ENCODE measurements at places on chromosomes 1 and 21. TPM values are rescaled to one million over a fixed set of nuclear protein-coding genes. Genes with fewer than 3 reads are reported as not detected.

The MEX3A gene
- not detected for total RNA-seq

The BTG3 gene
- total RNA-seq: 96.2 TPM

The B3GALT2 gene
- total RNA-seq: 6.0 TPM

The CACNA1E gene
- total RNA-seq: not detected

DNA sequence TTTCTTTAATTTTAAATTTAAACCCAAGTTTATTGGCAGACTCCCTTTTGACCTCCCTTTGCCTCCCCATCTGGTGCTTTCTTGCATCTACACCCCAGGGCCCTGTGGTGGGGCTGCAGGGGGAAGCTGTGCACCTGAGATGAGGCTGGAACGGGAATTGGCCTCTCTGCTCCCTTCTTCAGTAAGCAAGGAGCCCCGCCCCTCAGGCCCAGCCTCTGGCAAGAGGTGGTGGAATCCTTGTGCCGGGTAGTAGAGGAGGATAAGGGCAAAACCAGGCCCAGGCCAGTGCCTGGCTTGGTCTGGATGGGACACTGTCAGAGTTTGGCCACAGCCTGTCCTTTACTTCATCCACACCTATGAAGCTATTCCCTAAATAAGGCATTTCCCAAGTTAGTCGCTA lies 25.1 kb downstream of the ATP8B2 start:
- peaks cover 3% of the 10 kb centered on the region for H3K36me3 ChIP-seq
- no peaks in the 10 kb centered on the region for H3K27me3 ChIP-seq
- DNase-seq: no peak
- H3K4me1 ChIP-seq: peaks cover 45% of the 10 kb centered on the region

DNA sequence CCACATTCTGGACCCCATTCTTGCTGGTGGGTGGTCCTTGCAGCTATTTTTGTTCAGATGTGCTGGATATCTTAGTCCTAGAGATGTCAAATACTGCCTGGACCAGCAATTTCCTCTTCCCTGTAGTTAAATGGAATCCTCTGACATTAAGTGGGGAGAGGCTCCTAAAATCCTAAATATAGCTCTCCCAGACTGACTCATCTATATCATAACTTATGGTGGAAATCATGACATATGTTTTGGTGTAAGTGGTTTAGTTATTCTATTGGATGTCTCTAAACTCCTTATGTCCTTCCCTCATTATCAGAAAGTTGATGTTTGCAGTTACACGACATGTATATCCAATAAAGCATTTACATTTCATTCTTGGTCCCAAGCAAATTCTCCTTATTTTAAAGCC lies 73.1 kb downstream of the KCNJ6 start:
- H3K27ac ChIP-seq: no peak overlapping the region
- no peaks in the 10 kb centered on the region for H3K36me3 ChIP-seq
- no peaks in the 10 kb centered on the region for H3K27me3 ChIP-seq
- no peaks in the 10 kb centered on the region for H3K4me1 ChIP-seq
- H3K4me3 ChIP-seq: no peak overlapping the region
- no peak for DNase-seq

DNA sequence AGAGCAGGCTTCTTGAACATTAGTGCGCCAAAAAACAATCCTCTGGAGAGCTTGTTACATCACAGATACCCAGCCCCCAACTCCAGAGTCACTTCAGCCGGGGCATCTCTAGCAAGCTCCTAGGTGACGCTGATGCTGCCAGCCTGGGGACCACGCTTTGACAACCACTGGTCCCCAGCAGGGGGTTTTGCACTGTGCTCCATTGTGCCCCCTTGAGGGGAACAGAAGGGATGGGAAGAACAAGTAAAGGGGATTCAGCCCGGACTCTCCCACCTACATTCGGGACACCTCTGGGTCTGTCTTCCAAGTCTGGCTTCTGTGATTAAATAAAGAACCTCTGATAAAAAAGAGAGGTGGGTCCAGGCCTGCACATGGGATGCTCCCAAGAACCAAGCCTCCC lies 60.4 kb downstream of the ATP5PO start:
- H3K27ac ChIP-seq: no peak overlapping the region
- no peak for DNase-seq
- H3K4me3 ChIP-seq: no peak overlapping the region
- H3K27me3 ChIP-seq: peaks cover 34% of the 10 kb centered on the region

- no peak overlapping the region for H3K4me3 ChIP-seq
- DNase-seq: no peak
- H3K27me3 ChIP-seq: no peaks in the 10 kb centered on the region
- H3K4me1 ChIP-seq: no peaks in the 10 kb centered on the region
- peaks cover 4% of the 10 kb centered on the region for H3K36me3 ChIP-seq
- H3K27ac ChIP-seq: no peak overlapping the region
Measured at GRCh38 chr1:113579256-113580018, 179.8 kb downstream of the PHTF1 start.

DNA sequence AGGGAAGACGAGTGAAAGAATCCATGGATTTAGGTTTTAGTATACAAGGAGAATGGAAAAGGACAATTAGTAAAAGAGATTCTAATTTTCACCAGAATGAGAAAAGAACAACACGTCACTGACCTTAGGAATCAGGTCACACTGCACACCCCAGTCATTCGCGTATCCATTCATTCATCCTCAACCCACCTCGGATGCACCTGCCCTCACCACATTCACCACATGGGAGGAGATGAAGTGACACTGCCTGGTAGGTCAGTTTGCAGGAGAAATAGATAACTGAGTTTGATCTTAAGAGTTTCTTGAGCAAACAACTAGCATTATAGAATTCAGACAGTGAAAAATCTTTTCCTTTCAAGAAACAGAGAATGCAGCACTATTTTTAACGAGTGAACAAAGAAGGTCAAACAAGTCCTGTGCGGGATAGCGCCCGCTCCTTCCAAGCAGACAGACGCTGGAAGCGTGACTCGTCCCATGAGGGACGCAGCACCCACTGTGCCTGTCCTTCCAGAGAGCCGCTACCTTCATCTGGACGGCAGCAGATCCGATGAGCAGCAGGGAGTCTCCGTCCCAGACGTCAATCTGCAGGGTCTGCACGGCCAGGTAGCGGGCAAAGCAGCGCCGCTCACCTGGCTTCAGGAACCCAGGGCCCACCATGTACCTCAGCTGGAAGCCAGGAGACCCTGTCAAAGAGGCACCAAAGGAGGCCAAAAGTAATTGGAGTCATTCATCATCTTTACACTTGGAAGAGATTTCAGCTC lies 101.7 kb downstream of the NPHP4 start:
- peaks cover 2% of the 10 kb centered on the region for H3K4me1 ChIP-seq
- no peak overlapping the region for H3K27ac ChIP-seq
- H3K27me3 ChIP-seq: no peaks in the 10 kb centered on the region
- DNase-seq: no peak
- H3K4me3 ChIP-seq: no peak overlapping the region

- H3K27me3 ChIP-seq: peaks cover 47% of the 10 kb centered on the region
- no peak for DNase-seq
- H3K4me3 ChIP-seq: no peak overlapping the region
- H3K27ac ChIP-seq: no peak overlapping the region
- no peaks in the 10 kb centered on the region for H3K36me3 ChIP-seq
Measured at GRCh38 chr1:205950280-205950679, 7.0 kb upstream of the SLC26A9 start.

DNA sequence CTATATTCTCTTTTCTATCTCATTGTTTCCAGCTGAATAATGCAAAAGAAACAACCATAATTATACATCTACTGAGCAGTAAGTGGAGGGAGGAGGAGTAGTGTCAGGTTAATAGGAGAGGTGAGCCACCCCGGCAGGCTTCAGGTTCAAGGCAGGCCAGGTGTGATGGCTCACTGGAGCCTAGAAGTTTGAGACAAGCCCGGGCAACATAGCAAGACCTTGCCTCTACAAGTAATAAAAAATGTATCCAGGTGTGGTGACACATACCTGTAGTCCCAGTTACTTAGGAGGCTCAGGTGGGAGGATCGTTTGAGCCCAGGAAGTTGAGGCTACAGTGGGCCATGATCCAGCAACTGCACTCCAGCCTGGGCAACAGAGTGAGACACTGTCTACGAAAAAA lies 1.9 kb upstream of the DIP2A start:
- no peaks in the 10 kb centered on the region for H3K27me3 ChIP-seq
- no peak overlapping the region for H3K27ac ChIP-seq
- H3K4me1 ChIP-seq: peaks cover 24% of the 10 kb centered on the region
- no peak overlapping the region for H3K4me3 ChIP-seq
- no peaks in the 10 kb centered on the region for H3K36me3 ChIP-seq

- H3K27me3 ChIP-seq: peaks cover 22% of the 10 kb centered on the region
- peaks cover 3% of the 10 kb centered on the region for H3K4me1 ChIP-seq
- H3K27ac ChIP-seq: no peak overlapping the region
- peaks cover 2% of the 10 kb centered on the region for H3K36me3 ChIP-seq
- no peak overlapping the region for H3K4me3 ChIP-seq
- no peak for DNase-seq
Measured at GRCh38 chr1:1429671-1430073, 5.8 kb upstream of the VWA1 start.

DNA sequence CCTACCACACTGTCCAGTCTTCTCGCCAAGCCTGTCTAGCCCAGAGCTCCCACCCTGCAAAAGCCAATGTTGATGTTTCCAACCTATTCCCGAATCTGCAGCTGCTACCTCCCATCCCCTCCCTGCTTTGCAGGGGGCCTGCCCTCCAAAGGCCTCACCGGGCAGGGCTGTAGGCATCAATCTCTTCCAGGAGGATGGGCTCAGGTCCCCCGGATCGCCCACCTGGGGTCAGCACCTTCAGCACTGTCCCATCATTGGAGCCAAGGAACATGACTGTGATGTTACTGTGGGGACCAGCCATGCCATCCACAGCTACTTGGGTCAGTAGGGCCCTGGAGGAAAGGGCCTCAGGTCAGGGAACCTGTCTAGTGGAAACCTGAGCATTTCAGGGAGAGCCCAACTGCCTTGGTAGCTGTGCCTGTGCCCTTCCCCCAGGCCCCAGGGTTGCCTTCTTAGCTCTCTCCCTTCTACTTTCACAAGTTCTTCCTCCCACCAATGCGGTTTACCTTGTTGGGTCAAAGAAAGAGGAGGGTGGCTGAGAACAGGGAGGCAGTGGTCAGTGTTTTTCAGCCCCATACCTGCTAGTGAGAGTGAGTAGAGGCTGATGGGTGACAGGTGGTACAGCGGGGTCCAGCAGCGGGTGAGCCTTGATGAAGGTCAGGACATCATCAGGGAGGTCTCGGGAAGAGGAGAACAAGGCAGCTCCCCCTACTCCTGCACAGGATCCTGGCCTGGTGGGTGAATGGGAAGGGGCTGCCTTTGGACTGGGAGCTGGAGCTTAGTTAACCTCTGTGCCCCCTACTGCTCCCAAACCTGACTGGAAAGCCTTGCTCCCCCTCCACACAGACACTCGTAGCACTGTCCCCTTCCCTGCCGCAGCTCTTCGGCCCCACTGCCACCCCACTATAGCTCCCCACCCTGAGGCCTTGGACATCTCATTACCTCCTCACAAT lies 10.7 kb downstream of the SEMA6C start:
- no peak for DNase-seq
- H3K36me3 ChIP-seq: no peaks in the 10 kb centered on the region
- peaks cover 12% of the 10 kb centered on the region for H3K27me3 ChIP-seq
- no peak overlapping the region for H3K4me3 ChIP-seq

GRCh38 chr1:232388363-232388762 lies 241.6 kb downstream of the SIPA1L2 start:
- no peaks in the 10 kb centered on the region for H3K27me3 ChIP-seq
- H3K27ac ChIP-seq: no peak overlapping the region
- no peak overlapping the region for H3K4me3 ChIP-seq
- no peaks in the 10 kb centered on the region for H3K4me1 ChIP-seq
- DNase-seq: no peak

GRCh38 chr21:32584472-32584871 lies 851 bp downstream of the TCP10L start:
- no peak overlapping the region for H3K27ac ChIP-seq
- H3K4me1 ChIP-seq: peaks cover 2% of the 10 kb centered on the region
- no peaks in the 10 kb centered on the region for H3K36me3 ChIP-seq
- H3K27me3 ChIP-seq: no peaks in the 10 kb centered on the region
- H3K4me3 ChIP-seq: no peak overlapping the region

DNA sequence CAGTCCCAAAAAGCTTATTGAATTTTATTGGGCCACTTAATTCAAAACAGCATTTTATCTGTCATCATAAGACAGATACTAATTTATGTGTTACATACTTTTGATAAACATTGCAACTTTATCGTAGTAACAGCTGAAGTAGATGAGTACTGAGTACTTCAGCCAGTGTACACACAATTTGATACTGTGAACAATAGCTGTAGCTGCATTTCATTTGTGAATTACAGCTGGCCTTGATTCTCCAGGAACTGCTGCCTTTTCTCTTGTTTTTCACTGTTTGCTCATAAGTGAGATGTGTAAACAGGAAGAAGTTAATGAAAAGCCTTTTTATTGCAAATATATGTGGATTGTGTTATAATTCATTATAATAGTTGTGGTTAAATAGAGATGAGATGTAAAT lies 10.2 kb downstream of the UAP1 start:
- peaks cover 9% of the 10 kb centered on the region for H3K4me1 ChIP-seq
- no peaks in the 10 kb centered on the region for H3K27me3 ChIP-seq
- no peak for DNase-seq
- peaks cover 6% of the 10 kb centered on the region for H3K36me3 ChIP-seq

- H3K27ac ChIP-seq: no peak overlapping the region
- H3K36me3 ChIP-seq: peaks cover 2% of the 10 kb centered on the region
- peaks cover 47% of the 10 kb centered on the region for H3K4me1 ChIP-seq
- H3K27me3 ChIP-seq: no peaks in the 10 kb centered on the region
- no peak overlapping the region for H3K4me3 ChIP-seq
Measured at GRCh38 chr1:27530192-27530591, 40.2 kb upstream of the WASF2 start.

GRCh38 chr1:50111503-50111902 lies 2.8 kb downstream of the ELAVL4 start:
- H3K4me1 ChIP-seq: peaks cover 13% of the 10 kb centered on the region
- H3K27me3 ChIP-seq: peaks cover 76% of the 10 kb centered on the region
- H3K4me3 ChIP-seq: no peak overlapping the region
- no peak overlapping the region for H3K27ac ChIP-seq
- H3K36me3 ChIP-seq: no peaks in the 10 kb centered on the region

- peaks cover 4% of the 10 kb centered on the region for H3K36me3 ChIP-seq
- DNase-seq: no peak
- no peak overlapping the region for H3K4me3 ChIP-seq
- H3K4me1 ChIP-seq: peaks cover 8% of the 10 kb centered on the region
Measured at GRCh38 chr1:2099886-2100779, 49.9 kb downstream of the PRKCZ start.

GRCh38 chr1:109892561-109893368 lies 17.9 kb upstream of the CSF1 start:
- peaks cover 20% of the 10 kb centered on the region for H3K4me1 ChIP-seq
- no peak overlapping the region for H3K27ac ChIP-seq
- peaks cover 8% of the 10 kb centered on the region for H3K27me3 ChIP-seq
- no peak for DNase-seq

Measured in T-helper 17 cell (primary cell).